ENCODE measurements at places on chromosomes 6 and 20.

- no peak for DNase-seq
Observed at GRCh38 chr6:91243436-91243835, 656.6 kb upstream of the MAP3K7 start.

GRCh38 chr6:43189776-43190304 is 7.8 kb downstream of the CUL9 start:
- DNase-seq, result no peak

GRCh38 chr6:4929097-4929718 is 74.6 kb downstream of the RPP40 start:
- no peak for DNase-seq

DNA sequence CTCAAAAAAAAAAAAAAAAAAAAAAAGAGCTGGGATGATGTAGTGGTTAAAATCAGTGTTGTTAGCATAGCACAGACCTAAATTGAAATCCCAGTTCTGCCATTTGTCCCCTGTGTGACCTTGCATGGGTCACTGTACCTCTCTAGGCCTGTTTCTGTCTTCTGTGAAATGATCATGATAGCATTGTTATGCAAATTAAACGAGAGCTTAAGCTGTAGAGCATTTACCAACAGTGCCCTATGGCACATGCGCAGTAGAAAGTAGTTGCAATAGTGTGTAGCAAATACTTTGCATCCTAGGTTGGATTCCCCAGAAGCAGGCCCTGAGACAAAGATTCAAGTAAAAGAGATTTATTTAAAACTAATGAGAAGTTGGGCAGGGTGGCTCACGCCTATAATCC is 7.3 kb downstream of the PSORS1C2 start:
- DNase-seq, result no peak

- no peak for DNase-seq
Observed at GRCh38 chr6:69289689-69290495, 506.9 kb downstream of the LMBRD1 start.

DNA sequence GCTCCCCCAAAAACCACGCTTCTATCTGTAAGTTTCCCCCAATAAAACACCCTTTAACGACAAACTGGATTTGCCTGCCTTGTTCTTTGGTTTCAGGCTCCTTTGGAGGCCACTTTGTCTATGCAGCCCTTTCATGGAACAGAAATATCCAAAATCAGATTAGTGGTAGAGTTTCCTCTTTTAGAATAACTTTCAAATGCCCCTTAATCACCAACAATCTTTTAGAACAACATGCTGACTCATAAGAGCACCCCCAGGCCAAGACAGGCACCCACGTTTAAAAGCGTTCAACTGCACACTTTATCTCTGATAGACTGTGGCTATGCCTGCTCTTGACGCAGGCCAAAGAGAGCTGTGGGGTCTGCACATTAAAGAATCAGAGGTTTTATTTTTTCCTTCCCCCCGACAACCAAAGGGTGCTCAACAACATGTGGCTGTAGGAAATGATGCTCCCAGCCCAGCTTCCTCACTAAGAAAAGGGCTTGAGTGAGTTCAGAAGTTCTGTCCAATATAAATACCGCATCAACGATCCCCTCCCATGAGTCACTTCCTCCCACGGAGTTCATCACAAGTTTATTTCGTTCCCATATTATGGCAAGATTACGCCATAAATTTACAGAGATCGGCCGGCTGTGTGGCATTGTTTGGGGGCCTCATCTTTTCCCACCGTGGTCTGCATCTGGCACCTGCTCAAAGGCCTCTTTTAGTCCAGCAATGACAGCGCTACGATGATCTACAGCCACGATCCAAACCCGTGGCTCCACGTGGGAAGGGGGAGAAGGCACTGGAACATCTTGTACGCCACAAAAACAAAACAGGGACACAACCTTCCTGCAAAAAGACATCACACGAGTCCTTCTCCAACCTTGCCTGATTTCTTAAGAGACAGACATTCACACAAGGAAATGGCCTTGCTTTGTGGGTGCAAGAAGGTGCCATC is 88.8 kb upstream of the NFATC2 start:
- DNase-seq, result no peak

DNA sequence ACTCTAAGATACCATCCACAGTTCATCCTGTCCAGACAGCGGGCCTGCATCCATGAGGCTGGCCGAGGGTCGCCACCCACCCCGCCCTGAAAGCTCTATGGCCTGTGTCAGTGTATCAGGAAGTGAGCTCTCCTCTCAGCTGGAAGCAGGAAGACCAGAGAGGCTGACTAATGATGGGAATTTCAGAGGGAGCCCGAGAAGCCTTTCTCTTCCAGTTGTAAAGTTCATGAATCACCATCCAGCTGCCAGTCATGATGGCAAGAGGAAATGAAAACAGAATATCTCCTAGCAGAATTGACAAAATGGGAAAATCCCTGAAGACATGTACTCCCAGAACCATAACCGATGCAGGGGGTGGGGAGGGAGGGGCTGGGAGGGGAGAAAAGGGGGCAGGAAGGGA is 109.6 kb upstream of the RPS6KA2 start:
- no peak for DNase-seq

- no peak for DNase-seq
Observed at GRCh38 chr6:37011656-37012378, 6.4 kb downstream of the FGD2 start.

GRCh38 chr6:163533443-163533842 is 118.9 kb downstream of the QKI start:
- no peak for DNase-seq

- DNase-seq, result no peak
Observed at GRCh38 chr6:134307870-134308269, 10.0 kb downstream of the SGK1 start.

DNA sequence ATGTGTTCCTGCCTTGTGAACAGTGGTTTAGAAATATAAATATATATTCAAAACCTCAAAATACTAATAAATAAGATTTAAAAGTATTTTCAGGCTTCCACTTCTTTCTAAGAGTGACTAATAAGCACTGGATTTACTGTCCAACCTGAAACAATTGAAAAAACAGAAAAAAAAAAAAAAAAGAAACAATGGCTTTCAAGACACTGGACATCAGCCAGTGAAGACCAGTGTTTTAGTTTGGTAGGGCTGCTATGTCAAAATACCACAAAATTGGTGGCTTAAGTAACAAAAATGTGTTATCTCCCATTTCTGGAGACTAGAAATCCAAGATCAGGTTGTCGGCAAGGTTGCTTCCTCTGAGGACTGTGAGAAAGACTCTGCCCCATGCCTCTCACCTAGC is 101.4 kb upstream of the PDE7B start:
- DNase-seq, result no peak

DNA sequence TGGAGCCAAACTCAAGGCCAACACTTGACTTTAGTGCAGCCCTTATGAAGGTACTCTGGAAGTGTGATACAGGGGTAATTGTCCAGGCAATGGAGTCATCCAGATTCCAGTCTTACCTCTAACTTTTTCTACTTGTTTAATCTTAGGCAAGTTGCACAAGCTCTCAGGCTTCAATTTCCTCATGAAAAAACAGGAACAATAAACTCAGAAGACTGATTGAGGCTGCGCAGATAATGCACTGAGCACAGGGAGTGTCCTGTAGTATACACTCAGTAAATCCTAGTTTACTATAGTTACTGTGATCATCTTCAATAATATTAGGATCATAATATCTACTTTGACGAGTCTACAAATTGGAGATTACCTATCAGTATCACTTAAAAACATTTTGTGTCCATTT is 127.5 kb upstream of the SMLR1 start:
- no peak for DNase-seq

- peak; percentile 74 for DNase-seq
Observed at GRCh38 chr20:3744806-3745685, 12.6 kb downstream of the HSPA12B start.

GRCh38 chr6:146154197-146154596 is 125.3 kb downstream of the GRM1 start:
- no peak for DNase-seq

GRCh38 chr6:41741625-41742490 is 5.3 kb downstream of the PGC start:
- no peak for DNase-seq

- DNase-seq, result no peak
Observed at GRCh38 chr6:147211349-147211748, 7.1 kb downstream of the STXBP5 start.

GRCh38 chr6:34067814-34068213 is 78.1 kb downstream of the GRM4 start:
- no peak for DNase-seq

DNA sequence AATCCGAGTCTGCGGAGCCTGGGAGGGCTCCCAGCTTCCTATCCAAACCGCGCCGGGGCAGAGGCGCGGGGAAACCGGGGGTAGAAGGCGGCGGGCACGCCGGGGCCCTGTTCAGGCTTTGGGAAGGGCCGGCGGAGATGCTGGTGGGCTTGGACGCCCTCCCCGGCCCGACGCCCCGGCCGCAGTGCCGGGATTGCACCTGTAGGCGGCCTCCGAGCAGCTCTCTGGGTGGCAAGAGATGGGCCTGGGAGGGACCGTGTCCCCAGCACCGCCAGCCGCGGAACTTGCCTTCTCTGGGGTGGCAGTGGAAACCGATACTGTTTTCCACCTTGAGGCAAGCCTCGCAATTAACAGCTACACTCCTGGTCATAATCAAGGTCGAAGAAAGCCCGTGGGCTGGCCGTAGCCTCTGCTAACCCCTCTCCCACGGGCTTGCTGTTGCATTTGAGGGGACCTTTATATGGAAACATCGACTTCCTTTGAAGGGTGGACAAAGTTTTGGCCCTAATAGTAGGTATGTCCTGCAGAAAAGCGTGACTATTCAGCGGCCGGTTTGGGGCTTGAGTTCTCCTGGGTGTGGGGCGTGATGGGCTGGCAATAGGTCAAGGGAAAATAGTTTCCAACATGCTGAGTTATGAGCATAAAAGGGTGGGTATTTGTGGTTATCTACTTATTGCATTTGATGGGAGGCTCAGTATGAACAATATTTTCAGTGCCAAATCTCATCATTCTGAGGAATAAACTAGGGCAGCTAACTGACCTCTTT is 1.1 kb upstream of the JAG1 start:
- peak; percentile 80 for DNase-seq

DNA sequence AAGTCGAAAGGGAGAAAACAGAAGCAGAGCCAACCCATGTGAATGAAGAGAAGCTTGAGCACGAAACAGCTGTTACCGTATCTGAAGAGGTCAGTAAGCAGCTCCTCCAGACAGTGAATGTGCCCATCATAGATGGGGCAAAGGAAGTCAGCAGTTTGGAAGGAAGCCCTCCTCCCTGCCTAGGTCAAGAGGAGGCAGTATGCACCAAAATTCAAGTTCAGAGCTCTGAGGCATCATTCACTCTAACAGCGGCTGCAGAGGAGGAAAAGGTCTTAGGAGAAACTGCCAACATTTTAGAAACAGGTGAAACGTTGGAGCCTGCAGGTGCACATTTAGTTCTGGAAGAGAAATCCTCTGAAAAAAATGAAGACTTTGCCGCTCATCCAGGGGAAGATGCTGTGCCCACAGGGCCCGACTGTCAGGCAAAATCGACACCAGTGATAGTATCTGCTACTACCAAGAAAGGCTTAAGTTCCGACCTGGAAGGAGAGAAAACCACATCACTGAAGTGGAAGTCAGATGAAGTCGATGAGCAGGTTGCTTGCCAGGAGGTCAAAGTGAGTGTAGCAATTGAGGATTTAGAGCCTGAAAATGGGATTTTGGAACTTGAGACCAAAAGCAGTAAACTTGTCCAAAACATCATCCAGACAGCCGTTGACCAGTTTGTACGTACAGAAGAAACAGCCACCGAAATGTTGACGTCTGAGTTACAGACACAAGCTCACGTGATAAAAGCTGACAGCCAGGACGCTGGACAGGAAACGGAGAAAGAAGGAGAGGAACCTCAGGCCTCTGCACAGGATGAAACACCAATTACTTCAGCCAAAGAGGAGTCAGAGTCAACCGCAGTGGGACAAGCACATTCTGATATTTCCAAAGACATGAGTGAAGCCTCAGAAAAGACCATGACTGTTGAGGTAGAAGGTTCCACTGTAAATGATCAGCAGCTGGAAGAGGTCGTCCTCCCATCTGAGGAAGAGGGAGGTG is 38.7 kb downstream of the ZBTB2 start:
- no peak for DNase-seq

DNA sequence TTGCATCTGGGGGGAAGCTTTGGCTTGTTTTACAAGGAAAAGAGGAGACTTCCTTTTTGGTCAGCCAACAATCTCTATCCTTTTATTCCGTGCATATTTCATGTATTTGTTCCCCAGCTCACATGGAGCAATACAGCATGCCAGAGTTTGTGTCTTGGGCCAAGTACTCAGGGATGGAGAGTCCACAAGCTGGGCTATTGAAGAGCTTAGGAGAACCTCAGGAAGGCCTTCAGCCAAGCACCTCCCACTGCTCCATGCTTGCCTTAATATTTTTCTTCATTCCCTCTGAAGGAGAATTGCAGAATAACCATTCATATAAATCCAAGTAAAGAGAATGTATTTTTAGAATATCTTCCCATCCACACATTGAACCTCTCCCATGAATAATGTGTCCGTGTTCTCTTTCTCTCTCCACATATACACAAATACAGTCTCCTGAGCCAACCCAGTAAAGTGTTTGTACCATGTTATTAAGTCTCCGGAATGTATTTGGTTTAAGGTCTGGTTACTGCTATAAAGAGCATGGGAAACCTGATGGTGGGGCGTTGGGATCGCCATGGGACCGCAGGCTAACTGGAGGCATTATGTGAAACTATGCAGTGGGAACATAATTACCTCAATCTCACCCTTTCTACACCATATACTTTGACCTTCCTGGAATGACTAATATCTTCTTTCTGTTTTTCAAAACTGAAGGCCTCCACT is 3.0 kb downstream of the LAMA4 start:
- DNase-seq, result no peak

GRCh38 chr20:9099372-9099771 is 30.5 kb downstream of the PLCB4 start:
- no peak for DNase-seq

DNA sequence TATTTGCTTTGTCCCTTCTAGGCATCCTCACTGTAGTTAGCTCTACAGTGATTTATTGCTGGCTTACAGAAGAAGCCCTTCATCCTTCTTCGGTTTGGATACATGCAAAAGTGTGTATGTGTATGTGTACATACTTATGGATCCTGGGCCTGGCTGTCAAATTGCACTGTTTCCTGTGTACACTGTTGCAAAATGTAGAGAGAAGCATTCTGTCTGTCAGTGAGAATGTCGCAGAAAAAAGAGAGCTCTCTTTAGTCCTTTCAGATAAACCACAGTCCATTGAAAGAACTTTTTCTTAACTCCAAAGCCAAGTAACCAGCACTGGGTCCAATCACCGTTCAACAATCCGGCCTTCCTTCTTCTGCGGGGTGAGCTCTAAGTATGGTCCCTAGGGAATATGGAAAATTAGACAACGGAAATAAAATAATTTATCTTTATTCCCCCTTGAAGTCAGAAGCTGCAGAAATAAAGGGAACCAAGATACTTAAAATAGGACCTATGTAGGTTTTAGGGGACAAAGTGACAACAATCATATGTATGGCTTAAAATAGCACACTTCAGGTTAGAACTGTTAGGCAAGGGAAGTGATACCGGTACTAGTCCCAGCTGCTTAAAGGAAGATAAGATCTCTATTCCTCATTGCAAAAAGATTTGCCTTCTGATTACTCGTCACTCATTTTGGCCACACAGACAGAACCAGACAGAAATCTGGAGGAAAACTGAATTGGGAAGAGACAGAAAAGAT is 107.0 kb downstream of the CD83 start:
- no peak for DNase-seq

Data from right lobe of liver (tissue), 6 donors.